ENCODE measurements at places on chromosomes 6 and 20.

DNA sequence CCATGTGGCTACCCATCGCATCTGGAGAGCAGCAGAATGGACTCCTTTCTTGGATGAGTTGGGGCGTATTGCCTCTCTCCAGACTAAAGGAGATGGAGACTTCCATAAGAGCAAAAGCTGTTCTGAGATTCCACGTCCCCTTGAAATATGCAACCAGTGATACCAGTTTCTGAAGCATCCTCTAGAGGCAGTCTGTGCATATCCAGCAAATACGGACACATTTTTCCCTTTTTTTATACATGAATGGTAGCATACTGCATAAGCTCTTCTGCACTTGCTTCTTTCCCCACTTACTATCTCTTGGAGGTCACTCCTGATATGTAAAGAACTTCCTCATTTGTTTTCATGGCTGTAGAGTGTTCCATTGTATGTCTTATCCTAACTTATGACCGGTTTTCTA, 34.6 kb downstream of the TAF8 start:
- no peak for DNase-seq

DNA sequence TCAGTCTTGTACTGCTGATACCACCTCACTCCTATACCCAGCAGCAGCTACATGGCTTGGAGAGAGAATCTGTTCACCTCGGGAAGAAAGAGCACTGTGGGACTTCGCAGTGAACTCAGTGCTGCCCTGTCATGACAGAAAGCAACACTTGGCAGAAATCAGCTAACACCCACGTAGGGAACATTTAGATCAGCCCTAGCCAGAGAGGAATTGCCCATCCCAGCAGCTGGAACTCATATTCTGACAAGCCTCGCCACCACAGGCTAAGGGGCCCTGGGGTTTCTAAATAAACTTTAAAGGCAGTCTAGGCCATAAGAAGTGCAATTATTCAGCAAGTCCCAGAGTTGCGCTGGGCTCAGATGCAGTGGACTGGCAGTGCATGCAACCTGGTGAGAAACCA, 1266.8 kb downstream of the GRIK2 start:
- no peak for DNase-seq

DNA sequence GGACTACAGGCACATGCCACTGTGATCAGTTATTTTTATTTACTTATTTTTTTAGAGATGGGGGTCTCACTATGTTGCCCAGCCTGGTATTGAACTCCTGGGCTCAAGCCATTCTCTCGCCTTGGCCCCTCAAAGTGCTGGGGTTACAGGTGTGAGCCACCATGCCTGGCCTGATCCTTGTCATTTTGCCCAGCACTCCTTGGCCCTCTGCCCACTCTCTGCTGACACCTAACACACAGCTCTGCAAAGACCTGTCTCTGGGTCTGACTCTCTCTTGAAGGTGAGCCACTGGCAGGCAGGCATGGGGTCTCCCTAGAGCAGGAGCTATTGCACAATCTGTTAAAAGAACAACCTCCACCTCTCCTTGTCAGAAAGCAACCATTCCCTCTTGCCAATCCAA, 155.6 kb downstream of the ZFP64 start:
- DNase-seq: no peak

- DNase-seq: no peak
These were observed 177.7 kb downstream of the DLL1 start for GRCh38 chr6:170113141-170113540.

DNA sequence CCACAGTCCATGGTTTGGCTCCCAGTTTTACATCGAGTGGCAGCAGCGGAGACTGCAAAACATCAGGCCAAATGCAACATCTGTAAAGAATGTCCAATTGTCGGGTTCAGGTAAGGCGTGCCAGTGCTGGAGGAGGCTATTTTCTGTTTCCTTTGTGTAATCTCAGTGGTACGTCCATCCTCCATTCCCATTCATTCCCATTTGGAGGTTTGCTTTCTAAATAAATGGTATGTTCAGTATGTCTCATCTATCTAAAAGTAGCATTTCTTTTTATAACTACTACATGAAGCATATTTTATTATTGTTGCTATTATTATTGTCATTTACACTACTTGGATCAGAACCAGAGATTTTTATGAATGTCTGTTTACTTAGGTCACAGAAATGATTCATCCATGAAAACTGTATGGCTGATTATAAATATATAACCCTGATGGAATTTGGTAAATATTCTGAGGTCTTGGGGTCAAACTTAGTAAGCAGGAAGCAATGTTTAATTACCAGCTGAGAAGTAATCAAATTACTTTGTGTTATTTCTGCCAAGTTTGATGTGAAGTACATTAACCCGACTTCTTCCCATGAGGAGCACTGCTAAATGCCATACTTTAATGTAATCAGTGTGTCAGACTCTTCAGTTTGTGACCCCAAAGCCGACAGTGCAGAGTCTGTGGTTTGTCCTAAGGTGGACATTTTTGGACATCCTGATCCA, 512.9 kb downstream of the UTRN start:
- DNase-seq: no peak
